AG10803 (cell line): ENCODE measurements at places on chromosomes 13 and 19.

- DNase-seq = peak; percentile 33
Measured at GRCh38 chr13:74867460-74867859, 614.5 kb downstream of the TBC1D4 start.

DNA sequence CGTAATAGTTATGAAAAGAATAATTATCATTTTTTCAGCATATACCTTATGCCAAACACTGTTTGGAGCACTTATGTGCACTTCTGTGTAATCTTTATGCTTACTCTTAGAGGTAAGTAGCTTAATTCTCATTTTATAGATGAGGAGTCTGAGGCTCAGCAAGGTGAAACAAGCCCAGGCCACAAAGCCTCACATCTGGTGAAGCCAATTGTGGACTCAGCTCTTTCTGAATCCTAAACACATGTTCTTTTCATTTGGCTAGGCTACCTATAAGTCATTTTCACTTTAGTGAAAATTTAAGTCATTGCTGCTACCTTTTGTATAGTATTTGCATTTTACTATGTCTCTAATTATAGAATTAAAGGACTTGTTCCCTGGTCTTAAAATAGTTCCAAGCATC lies 84.0 kb downstream of the CYSLTR2 start:
- no peak for DNase-seq

DNA sequence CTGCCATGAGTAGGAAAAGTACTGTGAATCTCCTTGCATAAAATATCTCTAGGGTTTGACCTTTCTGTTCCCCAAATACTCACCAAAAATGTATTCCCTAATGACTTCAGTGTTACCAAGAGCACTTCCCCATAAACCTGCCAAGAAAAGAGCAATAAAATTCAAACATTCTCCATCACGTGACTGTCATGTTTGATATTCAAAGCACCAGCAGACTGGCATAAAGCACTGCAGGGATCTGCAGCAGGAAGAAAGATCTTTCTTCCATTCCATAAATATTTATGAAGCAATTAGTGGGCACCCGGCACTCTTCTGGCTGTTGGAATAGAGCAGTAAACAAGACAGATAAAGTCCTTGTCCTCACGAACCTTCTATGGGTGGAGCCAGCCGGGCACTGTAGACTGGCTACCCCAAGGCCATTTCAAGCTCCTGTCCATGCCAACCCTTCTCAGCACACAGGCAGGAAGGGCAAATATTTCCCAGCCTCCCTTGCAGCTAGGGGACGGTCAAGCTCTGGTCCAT lies 20.3 kb downstream of the PLA2G4C start:
- peak; percentile 80 for DNase-seq

DNA sequence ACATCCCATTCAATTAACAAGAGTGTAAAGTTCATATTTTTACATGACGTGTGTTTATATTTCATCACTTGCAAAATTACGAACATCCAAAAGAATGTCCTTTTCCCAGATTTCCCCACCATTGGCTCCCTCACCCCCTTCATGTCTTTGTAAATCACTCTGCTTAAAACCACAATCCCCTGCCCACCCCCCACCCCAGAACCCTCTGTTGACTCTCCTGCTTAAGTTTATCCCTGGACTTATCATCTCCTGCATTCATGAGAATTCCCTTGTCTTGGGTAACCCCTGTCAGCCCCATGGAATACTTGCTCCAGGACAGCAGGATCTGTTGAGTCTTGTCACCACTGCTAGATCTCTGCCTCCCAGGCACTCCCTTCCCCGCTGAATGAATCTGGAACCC lies 109.9 kb downstream of the COL4A1 start:
- peak; percentile 34 for DNase-seq

DNA sequence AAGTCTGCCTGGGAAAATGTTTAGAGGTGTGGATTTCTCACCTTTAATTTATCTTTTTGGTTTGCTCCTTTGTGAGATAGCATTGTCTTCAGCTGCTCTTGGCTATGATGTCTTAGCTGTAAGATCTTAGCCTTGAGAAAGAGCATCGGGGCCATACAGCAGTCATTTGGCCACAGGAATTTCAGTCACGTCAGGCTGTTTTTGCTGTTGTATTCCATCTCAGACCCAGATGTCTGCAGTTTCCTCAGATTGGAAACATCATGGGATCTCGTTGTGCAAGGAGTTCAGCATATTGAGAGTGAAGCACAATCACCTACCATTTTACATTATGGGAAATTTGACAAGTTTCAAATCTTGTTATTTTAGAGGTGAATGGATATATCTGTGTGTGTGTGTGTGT lies 89.3 kb upstream of the C1QTNF9B start:
- peak; percentile 98 for DNase-seq

GRCh38 chr13:30796132-30796572 lies 60.8 kb downstream of the ALOX5AP start:
- peak; percentile 80 for DNase-seq

DNA sequence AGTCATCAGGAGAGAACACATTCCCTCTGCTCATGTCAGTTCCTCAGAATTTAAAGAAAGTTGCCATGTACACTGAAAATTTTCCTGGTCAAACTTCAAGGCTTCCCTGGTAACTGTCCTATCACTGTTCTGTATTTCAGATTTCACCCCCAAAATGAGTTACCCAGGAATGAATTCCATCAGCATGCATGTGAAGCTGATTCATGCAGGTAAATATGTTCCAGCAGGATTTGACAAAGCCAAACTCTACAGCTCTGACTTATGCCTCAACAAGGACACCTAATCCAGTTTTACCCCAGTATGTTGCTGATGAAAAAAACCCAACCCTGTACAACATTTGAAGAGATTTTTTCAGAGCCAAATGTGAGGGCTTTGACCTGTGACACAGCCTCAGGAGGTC lies 21.5 kb downstream of the LIG4 start:
- DNase-seq = no peak

GRCh38 chr13:101875717-101876393 lies 423.4 kb downstream of the ITGBL1 start:
- peak; percentile 15 for DNase-seq

- DNase-seq = no peak
Measured at GRCh38 chr19:10887616-10888367, 16.4 kb downstream of the CARM1 start.

- DNase-seq = no peak
Measured at GRCh38 chr13:19836472-19836871, 27.0 kb downstream of the ZMYM5 start.

DNA sequence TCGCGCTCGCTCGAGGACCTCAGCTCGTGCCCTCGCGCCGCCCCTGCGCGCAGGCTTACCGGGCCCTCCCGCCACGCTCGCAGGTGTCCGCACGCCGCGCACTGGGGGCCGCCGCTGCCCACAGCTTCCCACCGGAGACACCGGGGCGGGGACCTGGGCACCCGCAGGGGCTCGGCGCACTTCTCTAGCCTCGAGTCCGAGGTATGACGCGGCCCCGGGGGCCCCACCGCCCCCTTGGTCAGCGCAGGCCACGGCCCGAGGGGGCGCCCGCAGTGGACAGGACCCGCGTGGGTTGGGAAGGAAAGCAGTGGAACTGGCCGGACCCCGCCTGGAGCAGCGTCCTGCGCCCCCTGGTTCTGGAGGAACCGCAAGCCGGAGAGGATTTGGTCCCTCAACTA lies 2.1 kb upstream of the GRWD1 start:
- no peak for DNase-seq

GRCh38 chr13:31884556-31884955 lies 145.2 kb downstream of the RXFP2 start:
- no peak for DNase-seq

GRCh38 chr19:38975214-38975860 lies at the start of gene FBXO17:
TSS of gene FBXO17 (minus strand) at chr19:38975742. CDS start at chr19:38950319, 25,423 bp downstream.
- peak; percentile 56 for DNase-seq

DNA sequence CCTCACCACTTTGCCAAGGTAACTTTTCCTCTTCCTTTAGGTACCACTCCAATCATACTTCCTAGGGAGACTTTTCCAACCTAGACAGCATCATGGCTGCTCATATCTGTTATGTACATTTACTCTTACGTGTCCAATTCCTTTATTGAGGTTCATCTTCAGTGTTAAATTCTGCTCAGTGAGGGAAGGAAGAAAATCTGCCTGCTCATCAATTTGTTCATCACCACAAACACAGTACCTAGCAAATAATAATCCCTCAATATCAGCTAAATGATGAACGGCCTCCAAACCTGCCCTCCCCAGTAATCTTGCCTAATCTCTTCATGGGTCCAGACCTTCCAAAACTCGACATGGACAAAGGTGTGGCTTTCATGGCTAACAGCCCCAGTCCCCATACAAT lies 380.8 kb downstream of the KCTD12 start:
- no peak for DNase-seq

DNA sequence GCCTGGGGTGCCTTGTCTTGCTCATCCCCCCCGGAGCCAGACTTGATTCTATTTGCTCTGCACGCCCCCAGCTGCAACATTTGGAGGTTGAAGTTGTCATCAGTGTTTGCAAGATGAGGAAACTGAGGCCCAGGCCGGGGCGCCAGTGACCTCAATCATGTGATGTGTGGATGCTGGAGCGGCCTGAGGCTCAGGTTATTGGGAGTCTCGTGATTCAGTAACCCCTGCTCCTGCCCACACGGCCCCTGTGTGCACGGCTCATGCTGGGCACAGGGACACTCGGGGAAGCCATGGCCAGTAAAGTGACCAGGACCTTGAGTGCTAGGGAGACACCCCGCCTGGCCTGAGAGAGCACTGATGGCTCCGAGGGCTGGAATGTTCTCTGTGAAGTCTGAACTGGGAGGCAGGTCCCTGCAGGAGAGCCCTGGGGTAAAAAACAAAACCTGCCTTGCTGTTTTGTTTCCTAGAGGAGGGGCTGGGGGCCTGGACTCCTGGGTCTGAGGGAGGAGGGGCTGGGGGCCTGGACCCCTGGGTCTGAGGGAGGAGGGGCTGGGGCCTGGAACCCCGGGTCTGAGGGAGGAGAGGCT lies 1.9 kb downstream of the FGF21 start:
- no peak for DNase-seq

DNA sequence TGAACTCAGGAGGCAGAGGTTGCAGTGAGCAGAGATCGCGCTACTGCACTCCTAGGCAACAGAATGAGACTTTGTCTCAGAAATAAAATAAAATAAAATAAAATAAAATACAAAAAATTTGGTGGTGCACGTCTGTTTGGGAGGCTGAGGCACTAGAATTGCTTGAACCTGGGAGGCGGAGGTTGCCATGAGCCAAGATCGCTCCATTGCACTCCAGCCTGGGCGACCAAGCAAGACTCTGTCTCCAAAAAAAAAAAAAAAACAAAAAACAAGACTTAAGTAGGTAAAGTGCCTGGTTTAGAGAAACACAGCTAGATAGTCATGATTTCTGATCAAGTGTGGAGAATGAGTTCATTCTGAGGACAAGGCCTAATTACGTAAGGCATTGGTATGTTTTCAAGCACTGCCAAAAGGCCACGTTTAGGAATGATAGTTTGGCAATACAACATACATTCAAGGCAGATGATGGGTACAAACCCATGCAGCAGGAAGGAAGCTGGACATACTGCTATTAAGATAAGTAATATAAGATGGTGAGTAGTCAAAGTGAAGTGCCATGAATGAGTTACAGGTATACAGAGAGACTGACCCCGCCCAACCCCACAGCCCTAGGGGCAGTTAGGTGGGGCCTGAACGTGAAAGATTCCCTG lies 4.8 kb upstream of the UCHL3 start:
- DNase-seq = peak; percentile 95

- DNase-seq = no peak
Measured at GRCh38 chr13:105327581-105328126, 1207.8 kb downstream of the EFNB2 start.

DNA sequence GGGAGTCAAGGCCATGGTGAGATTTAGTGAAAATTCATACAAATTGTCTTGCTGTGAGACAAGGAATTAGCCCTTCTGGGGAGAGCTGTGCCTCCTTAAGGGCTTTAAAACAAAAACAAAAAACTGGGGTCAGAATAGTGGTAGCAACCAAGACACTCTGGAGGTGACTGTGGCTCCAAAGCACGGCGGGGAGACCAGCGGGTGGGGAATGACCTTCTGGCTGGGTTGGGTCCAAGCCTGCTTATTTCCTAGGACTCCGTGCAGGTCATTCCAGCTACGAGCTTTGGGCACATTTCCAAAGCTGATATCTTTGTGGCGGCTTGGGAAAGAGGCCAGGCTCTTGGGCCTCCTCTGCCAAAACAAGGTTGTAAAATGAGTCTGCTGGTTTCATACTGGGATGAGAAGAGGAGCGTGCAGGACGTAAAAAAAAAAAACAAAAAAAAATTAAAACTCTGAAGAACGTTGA lies 348.3 kb downstream of the UQCRFS1 start:
- DNase-seq = no peak

DNA sequence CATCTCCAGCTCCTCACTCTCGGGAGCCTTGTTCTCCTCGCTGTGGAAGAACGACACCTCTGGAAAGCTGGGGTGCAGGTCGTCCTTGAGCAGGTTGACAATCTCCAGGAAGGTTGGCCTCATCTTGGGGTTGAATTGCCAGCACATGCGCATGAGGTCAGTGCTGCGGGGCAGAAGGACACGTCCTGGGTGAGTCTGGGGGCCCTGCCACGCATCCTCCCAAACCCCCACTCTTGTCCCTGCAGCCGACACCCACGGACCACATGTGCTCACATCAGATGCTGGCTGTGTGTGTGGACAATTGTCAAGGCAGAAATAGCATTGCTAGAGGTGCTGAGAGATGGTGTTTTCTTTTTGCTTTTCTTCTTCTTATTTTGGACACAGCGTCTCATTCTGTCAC lies 47.7 kb downstream of the ZNF557 start:
- DNase-seq = no peak

GRCh38 chr13:33446821-33447725 lies 161.5 kb upstream of the STARD13 start:
- peak; percentile 58 for DNase-seq

DNA sequence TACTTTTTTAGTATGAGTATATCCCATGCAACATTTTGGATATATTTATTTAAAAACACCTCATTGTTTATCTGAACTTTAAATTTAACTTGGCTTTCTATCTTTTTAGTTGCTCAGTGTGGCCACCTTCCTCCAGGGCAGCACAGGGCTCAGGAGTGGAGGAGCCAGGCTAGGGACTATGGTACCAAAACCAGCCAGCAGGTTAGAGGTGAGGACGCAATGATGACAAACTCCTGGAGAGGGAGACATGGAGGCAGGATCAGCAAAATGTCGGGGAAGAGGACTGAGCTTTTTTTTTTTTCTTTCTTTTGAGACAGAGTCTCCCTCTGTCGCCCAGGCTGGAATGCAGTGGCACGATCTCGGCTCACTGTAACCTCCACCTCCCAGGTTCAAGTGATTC lies 29.6 kb upstream of the CALM3 start:
- DNase-seq = no peak

DNA sequence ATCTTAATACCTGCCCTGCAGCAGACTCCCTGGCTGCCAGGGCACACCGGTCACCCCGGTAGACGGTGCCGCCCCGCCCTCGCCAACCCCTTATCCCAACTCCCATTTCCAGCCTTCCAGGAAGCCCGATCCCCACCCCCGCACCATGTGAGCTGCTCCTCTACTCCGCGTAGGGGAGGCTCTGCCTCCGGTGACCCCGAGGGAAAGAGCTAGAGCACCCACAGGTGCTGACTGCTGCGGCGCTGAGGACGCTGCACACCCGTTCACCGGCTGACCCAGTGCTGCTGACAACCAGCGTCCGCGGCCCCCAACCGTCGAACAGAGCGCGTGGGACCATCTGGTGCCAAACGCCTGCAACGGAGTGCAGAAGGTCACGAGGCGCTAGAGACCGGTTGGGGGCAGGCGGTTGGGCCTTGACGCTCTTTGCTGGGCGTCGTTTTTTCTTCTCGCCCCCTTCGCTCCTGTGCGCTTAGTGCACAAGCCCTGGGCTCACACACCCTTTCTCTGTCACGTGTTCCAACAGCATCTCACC lies 59.6 kb upstream of the ZNF599 start:
- DNase-seq = no peak
